ENCODE measurements at places on chromosomes 6 and 20.

- H3K4me3 ChIP-seq = no peak overlapping the region
- H3K36me3 ChIP-seq = no peaks in the 10 kb centered on the region
- H3K4me1 ChIP-seq = no peaks in the 10 kb centered on the region
- no peaks in the 10 kb centered on the region for H3K27me3 ChIP-seq
- H3K27ac ChIP-seq = no peak overlapping the region
Measured at GRCh38 chr20:56181583-56181982, 66.9 kb upstream of the MC3R start.

GRCh38 chr6:152893187-152893586, 89.7 kb downstream of the FBXO5 start:
- no peaks in the 10 kb centered on the region for H3K4me1 ChIP-seq
- no peaks in the 10 kb centered on the region for H3K27me3 ChIP-seq
- H3K36me3 ChIP-seq = no peaks in the 10 kb centered on the region

DNA sequence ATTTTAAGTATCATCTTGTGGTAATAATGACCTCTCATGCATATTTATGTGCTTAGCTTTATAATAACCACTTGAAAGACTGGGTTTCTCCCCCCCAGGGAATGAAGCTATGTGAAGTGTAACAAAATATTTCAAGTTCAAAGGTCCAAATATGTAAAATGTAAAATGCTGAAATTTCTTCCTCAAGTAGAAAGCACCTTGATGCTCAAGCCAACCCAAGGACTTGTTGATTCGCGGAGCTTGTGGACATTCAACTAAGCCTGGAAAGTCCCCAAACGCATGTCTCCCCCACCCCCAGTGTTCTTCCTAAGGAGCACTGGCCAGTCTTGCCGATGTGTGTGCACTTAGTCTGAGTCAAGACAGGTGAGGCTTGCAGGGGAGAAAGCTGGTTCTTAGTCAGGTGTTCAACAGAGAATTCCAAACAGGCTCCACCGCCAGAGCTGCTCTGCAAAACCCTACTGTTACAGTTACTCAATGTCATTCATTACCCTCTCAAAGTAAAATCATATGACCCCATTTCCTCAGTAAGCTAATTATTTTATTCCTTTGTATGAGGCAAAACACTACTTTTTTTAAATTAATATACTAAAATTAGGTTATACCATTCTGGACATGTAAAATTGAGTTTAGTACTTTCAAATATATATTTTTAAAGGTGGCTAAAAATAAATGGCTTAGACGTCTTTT, 46.9 kb upstream of the QKI start:
- no peak overlapping the region for H3K4me3 ChIP-seq
- H3K4me1 ChIP-seq = no peaks in the 10 kb centered on the region
- DNase-seq = no peak
- no peaks in the 10 kb centered on the region for H3K36me3 ChIP-seq
- no peak overlapping the region for H3K27ac ChIP-seq
- H3K27me3 ChIP-seq = no peaks in the 10 kb centered on the region

DNA sequence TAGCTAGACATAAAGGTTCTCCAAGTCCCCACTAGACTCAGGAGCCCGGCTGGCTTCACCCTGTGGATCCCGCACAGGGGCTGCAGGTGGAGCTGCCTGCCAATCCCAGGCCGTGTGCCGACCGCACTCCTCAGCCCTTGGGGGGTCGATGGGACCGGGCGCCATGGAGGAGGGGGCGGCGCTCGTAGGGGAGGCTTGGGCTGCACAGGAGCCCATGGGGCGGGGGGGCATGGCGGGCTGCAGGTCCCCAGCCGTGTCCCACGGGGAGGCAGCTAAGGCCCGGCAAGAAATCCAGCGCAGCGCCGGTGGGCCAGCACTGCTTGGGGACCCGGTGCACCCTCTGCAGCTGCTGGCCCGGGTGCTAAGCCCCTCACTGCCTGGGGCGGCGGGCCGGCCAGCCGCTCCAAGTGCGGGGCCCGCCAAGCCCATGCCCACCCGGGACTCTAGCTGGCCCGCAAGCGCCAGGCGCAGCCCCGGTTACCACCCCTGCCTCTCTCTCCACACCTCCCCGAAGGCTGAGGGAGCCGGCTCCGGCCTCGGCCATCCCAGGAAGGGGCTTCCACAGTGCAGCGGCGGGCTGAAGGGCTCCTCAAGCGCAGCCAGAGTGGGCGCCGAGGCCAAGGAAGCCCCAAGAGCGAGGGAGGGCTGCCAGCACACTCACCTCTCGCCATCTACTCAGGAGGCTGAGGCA, 26.5 kb upstream of the ID1 start:
- no peak overlapping the region for H3K27ac ChIP-seq
- no peaks in the 10 kb centered on the region for H3K36me3 ChIP-seq
- DNase-seq = no peak
- H3K27me3 ChIP-seq = no peaks in the 10 kb centered on the region

- no peaks in the 10 kb centered on the region for H3K27me3 ChIP-seq
- H3K4me3 ChIP-seq = peak overlapping the region; percentile 87
- no peaks in the 10 kb centered on the region for H3K36me3 ChIP-seq
- peaks cover 39% of the 10 kb centered on the region for H3K4me1 ChIP-seq
- peak overlapping the region; percentile 89 for H3K27ac ChIP-seq
Measured at GRCh38 chr20:36574366-36575135, 1.2 kb downstream of the TGIF2 start.

DNA sequence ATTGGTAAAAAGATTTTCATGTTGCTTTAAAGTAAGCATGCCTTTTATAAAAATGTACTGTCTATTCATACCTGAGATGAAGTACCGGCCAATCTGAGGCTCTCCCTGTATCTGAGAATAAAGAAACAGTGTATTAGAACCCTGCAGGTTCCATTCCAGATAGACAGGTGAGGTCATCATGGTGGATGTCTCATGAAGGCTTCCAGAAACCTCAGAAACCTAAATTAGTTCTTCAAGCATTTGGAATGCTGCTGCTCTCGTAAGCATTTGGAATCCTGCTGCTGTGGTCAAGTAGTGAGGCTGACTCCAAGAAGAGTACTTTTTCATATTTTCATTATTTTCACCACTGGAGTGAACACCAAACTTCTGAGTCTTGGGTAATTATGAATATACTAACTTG, 642.3 kb downstream of the MAFB start:
- no peak overlapping the region for H3K4me3 ChIP-seq
- H3K36me3 ChIP-seq = no peaks in the 10 kb centered on the region
- no peaks in the 10 kb centered on the region for H3K4me1 ChIP-seq

- H3K36me3 ChIP-seq = no peaks in the 10 kb centered on the region
- no peaks in the 10 kb centered on the region for H3K27me3 ChIP-seq
- H3K4me1 ChIP-seq = peaks cover 6% of the 10 kb centered on the region
- H3K27ac ChIP-seq = peak overlapping the region; percentile 33
- DNase-seq = no peak
- no peak overlapping the region for H3K4me3 ChIP-seq
Measured at GRCh38 chr6:81561731-81562130, 190.8 kb downstream of the TENT5A start.

DNA sequence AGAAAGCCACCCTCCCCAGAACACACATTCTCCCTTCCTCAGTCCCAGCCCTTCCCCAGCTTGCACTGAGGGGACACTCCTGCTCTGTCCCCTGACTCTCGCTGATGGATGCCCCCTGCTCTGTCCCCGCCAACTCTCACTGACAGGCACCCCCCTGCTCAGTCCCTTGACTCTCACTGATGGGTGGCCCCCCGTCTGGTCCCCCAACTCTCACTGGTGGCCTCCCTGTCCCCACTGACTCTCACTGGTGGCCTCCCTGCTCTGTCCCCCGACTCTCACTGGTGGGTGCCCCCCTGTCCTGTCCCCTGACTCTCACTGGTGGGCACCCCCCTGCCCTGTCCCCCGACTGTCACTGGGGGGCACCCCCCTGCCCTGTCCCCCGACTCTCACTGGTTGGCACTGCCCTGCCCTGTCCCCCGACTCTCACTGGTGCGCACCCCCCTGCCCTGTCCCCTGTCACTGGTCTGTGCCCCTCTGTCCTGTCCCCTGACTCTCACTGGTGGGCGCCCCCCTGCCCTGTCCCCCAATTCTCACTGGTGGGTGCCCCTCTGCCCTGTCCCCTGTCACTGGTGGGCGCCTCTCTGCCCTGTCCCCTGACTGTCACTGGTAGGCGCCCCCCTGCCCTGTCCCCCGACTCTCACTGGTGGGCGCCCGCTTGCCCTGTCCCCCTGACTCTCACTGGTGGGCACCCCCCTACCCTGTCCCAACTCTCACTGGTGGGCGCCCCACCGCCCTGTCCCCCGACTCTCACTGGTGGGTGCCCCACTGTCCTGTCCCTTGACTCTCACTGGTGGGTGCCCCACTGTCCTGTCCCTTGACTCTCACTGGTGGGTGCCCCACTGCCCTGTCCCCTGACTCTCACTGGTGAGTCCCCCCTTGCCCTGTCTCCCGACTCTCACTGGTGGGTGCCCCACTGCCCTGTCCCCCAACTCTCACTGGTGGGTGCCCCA, 60.9 kb downstream of the GINS1 start:
- H3K27ac ChIP-seq = no peak overlapping the region
- H3K4me3 ChIP-seq = no peak overlapping the region
- no peaks in the 10 kb centered on the region for H3K27me3 ChIP-seq
- no peak for DNase-seq
- H3K36me3 ChIP-seq = peaks cover 22% of the 10 kb centered on the region
- H3K4me1 ChIP-seq = no peaks in the 10 kb centered on the region

GRCh38 chr6:70957284-70957617, 391 bp upstream of the B3GAT2 start:
- H3K4me3 ChIP-seq = peak overlapping the region; percentile 54
- H3K36me3 ChIP-seq = no peaks in the 10 kb centered on the region
- no peak for DNase-seq
- H3K27me3 ChIP-seq = peaks cover 8% of the 10 kb centered on the region

DNA sequence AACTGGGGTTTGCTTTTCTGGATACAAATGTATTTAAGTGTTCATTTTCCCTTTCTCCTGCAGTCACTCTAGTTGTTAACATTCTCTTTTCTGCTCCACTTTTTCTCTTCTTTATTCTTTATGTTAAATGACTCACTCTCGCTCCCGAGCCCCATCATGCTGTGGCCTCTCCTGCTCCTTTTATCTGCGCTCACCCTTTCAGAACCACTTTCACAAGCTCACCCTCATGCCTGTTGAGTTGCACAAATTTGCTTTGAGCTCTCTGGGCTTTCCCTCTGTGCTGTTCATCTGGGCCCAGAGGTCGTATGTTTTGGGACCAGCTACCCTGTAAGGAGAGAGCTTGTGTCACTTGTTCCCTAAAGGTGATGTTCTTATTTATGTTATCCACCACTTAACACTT, 98.1 kb upstream of the ASCC3 start:
- H3K4me1 ChIP-seq = no peaks in the 10 kb centered on the region
- H3K36me3 ChIP-seq = no peaks in the 10 kb centered on the region
- H3K4me3 ChIP-seq = no peak overlapping the region
- no peaks in the 10 kb centered on the region for H3K27me3 ChIP-seq

DNA sequence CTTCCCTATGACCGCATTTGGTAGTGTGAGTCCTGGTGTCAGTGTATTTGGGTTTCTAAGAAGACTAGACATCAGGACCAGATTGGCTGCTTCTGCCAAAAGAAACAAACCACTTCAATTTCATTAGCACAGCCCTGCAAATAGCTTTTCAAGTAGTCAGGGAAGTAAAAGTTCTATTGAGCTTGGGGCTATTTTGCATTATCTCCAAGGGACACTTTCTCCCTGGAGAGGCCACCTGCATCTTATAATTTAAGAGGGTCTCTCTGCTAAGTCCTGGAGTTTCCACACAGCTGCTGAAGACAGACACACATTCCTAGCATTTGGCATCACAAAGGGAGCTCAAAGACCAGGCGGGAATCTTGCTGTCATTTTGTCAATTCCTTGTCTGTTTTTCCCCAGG, 141.2 kb downstream of the BMP2 start:
- H3K27me3 ChIP-seq = peaks cover 5% of the 10 kb centered on the region
- H3K27ac ChIP-seq = no peak overlapping the region
- H3K4me1 ChIP-seq = no peaks in the 10 kb centered on the region

DNA sequence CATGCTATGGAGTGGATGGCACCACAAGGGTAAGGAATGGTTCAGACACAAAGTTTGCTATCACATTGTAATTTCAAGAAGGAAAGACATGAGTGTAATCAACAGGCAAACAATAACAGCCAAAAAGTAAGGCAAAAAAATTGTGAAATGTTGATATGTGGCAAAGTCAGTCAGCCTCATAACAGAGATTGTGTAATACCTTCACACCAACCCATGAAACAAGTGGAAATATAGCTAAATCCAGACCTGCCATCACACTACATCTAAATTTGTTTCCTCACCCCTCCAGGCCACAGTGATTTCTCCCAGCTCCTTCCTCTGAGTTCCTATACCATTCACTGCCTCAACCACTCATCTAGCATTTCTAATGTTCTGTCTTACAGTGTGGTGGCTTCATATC, 37.3 kb downstream of the SIM1 start:
- H3K36me3 ChIP-seq = no peaks in the 10 kb centered on the region
- DNase-seq = no peak
- H3K4me3 ChIP-seq = no peak overlapping the region
